GM03348 (cell line): ENCODE measurements at places on chromosomes 11 and 22.

GRCh38 chr11:7573193-7573557 is 59.4 kb downstream of the PPFIBP2 start:
- DNase-seq, result peak; percentile 65

DNA sequence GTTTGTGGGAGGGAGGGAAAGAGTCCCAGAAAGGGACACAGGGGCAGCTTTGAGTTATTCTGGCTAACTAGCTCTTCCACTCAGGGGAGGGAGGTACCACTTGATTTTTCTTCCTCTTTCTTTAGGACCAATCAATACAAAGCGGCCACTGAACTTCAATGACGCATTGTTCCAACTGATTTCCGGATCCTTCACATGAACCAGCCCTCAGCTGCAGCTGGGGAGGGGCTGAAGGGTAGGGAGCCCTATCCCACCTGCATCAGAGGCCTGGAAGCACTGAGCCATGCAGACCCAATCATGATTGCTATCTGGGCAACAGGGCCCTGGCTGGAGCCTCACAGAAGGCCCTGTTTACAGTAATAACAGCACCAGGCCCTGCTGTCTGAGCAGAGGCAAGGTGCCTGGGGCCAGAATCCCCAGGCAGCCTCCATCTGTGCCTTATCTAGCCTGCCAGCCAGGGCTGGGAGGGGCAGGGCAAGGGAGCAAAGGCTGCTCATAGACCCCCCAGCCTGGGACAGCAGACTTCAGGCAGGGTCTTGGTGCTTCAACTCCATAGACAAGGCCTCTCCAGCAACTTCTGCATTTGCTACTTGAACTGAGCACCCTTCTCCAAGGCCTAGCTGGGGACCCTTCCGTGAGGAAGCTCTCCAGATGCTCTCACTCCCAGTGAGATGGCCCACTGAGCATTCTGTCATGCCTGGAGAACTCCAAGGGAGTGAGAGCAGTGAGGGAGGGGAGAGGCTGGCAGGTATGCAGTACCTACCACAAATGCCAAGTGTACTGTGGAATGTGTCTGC is 22.5 kb downstream of the CLPB start:
- no peak for DNase-seq

- DNase-seq, result no peak
These were observed 580.3 kb downstream of the BRD1 start for GRCh38 chr22:49247194-49247924.

GRCh38 chr11:27296497-27296896 is 66.5 kb downstream of the CCDC34 start:
- DNase-seq, result peak; percentile 72

DNA sequence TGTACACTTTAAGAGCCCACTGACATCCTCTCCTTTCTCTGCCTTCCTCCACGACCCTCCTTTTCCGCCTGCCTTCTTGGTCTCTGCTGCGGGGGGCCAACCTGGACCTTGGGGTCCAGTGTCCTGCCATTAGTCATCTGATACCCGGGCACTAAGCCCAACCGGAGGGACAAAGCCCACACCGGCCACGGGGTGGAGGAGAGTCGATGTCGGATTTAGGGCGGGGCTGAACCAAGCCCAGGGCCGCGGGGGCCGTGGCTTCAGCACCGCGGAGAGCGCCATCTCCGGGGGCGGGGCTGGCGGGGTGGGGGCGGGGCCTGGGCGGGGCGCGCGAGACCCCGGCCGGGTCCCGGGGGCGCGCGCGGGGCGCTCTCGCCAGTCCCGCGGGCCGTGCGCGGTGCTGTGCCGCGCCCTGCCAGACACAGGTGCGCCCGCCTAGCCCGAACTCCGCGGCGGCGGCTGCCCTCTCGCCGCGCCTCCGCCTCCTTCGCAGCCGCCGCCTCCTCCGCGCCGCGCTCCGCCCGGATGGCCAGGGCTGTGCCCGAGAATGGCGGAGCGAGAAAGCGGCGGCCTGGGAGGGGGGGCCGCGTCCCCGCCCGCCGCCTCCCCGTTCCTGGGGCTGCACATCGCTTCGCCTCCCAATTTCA is at the start of gene MAPK8IP1:
Gene MAPK8IP1 (plus strand): TSS at position 378 of the 647 bp plus-strand sequence. CDS start 170 bp downstream, at position 548.
- peak; percentile 91 for DNase-seq

DNA sequence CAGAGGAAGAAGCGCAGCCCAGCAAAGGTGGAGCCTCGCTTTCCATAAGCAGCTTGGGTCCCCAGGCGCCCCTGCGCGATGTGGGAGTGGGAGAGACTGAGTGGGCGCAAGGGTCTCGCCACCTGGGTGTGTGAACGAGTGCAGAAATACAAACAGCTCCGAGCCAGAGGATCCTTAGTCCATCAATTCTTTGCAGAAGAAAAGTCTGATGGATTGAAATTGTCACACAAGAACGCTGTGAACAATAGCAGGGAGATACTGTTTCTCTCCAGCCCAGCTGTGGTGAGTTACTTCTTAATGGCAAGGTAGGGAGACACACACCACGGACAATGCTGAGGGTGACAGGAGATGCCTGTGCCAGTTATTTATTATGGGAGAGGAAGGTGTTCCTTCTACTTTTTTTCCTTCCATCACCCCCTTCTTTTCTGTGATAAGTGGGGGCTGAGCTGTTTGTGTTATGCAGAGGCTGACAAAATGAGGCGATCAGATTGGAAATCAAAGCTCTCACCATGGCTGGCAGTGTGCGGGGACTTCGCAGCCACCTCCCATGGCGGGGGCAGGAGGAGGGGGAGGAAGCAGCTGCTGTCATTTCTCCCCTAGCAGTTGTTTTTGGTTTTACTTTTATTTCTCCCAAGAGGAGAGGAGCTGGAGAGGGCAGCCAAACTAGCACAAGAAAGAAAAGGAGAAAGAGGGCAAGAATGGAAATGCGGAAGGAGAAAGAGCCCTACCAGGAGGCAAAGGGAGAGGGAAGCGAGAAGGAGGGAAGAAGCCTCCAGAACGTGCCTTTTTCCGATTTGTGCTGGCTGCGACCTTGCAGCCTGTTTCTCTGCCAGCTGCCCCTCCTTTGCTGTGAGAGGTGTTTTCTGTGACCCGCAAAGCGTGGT is 755.8 kb downstream of the NTM start:
- peak; percentile 59 for DNase-seq

GRCh38 chr11:72454791-72455190 is 20.5 kb upstream of the CLPB start:
- no peak for DNase-seq

DNA sequence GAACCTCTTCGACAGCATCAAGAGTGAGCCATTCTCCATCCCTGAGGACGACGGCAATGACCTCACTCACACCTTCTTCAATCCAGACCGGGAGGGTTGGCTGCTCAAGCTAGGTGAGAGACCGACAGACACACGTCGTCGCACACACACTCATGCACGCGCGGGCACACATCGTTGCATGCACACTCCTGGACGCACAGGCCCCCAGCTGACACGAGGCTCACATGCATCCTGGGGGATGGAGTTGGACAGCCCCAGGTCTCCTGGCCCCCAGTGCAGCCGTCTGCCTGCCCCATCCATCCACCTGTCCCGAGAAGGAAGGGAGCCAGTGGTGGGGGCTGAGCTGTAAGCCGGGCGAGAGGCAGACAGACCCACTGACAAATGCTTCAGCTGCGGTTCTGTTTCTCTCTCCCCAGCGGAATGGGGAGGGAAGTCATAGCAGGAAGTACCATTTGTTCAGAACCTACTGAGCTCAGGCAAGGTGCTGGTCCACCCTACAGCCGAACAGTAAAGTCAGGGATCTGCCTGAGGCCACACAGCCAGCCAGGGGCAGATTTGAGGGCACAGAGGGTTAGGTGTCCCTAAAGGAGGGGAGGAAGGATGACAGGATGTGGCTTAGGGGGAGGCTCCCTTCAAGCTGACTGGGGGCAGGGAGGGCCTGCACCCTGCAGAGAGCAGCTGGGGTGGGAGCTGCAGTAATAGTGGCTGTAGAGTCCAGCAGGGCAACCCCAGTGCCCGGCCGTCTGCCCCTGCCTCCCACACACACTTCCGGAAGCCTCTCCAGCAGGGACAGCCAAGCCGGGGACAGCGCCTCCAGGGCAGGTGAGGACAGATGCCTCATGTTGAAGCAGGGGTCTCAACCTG is 27.1 kb downstream of the CYTH4 start:
- DNase-seq, result no peak

- DNase-seq, result peak; percentile 66
These were observed 553 bp upstream of the USP47 start for GRCh38 chr11:11841116-11841722.

GRCh38 chr22:47044722-47045535 is 282.5 kb downstream of the TBC1D22A start:
- no peak for DNase-seq

DNA sequence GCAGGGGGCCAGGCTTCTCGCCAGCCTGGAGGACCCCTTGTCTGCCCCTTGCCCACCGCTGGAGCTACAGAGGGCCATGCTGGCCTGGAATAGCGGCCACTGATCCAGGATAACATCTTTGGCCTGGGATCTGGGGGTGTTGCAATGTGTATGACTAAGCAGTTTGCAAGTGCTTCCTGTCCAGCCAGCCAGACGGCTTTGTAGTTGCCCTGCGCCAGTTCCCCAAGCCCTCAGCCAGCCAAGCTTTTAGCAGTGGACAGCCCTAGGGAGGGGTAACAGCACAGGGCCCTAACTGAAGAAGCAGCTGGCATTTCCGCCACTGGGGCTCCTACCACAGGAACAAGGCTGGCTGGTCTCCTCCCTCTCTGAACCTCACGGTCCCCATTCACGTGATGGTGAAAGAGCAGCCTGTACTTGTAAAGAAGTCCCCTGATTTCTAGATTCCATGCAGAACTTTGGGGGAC is 32.1 kb downstream of the UQCR10 start:
- peak; percentile 96 for DNase-seq

DNA sequence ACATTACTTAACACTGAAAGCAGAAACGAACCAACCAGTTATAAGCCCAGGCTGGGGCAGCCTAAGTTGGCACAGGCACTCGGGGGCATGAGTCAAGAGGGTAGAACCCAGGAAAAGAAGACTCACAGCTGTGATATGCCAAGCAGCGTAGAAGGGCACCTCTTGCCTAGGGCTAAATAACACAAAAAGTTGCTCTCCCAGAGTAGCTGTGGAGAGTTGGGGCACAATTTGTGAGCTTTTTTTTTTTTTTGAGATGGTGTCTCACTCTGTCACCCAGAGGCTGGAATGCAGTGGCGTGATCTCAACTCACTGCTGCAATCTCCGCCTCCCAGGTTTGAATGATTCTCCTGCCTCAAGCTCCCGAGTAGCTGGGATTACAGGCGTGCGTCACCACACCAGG is 8.8 kb downstream of the CLMP start:
- no peak for DNase-seq

DNA sequence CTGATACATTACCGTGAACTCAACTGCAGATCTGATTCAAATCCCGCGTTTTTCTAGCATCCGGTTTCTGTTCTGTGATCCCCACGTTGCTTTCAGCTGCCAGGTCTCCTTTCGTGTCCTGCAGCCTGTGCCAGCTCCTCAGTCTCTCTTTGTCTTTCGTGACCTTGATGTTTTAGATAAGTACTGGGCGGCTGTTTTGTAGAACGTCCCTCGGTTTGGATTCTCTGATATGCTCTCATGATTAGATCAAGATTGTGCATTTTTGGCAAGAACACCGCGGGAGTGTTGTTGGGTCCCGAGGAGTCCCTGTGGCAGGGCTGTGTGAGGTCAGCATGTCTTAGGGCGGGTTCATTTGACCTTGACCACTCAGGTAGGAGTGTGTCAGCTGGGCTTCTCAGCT is 38.6 kb downstream of the KCNQ1 start:
- DNase-seq, result peak; percentile 2

DNA sequence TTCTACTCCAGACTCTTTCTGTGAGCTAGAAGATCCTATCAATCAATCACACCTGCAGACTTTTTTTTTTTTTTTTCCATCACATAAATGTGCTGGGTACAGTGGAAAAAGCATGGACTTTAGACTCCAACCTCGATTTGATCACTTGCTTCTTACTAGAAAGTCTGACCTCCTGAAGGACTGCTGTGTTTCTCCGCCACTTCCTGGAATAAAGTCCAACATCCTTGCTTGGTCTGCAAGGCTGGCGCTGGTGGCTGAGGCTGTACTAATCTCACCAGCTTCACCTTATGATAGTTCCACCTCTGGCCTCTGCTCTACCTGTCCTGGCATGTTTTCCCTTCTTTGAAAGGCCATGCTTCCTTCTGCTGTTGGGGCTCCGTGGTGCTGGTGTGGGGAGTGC is 60.9 kb upstream of the SESN3 start:
- no peak for DNase-seq

DNA sequence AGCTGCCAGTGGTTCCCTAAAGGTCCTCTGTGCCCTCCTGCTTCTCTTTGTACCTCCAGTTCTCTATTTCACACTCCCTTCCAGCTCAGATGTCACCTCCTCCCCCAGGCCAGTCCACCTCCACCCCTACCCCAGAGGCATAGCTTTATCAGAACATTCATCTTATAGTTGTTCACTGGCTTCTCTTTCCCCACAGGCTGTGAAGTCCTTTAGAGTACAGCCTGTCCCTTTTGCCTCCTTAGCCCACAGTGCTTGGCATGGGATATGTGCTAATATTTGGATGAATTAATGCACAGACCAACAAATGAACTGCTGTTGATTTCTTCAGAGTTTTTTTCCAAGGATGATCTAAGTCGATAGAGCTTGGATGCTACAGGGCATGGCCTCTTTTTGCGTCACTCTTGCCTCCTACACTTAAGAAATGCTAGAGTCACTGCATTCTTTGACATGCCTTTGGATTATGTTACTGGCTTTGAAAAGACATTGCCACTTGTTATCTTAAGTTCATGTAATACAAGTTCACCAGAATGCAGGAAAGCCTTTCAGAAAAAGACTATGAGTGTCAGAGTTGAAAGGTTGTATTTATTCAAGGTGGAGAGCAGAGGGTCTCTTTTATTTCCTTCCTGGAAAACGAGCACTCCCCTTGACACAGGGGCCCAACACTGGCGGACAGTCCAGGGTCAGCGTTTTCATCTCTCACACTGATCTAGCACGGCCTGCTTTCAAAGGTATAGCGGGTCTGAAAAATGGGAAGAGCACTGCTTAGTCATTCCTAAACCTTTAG is 75.7 kb downstream of the PISD start:
- DNase-seq, result no peak

- DNase-seq, result no peak
These were observed 1585.2 kb upstream of the TENM4 start for GRCh38 chr11:81026032-81026431.

- no peak for DNase-seq
These were observed 107.9 kb downstream of the ARHGAP8 start for GRCh38 chr22:44860311-44860710.

DNA sequence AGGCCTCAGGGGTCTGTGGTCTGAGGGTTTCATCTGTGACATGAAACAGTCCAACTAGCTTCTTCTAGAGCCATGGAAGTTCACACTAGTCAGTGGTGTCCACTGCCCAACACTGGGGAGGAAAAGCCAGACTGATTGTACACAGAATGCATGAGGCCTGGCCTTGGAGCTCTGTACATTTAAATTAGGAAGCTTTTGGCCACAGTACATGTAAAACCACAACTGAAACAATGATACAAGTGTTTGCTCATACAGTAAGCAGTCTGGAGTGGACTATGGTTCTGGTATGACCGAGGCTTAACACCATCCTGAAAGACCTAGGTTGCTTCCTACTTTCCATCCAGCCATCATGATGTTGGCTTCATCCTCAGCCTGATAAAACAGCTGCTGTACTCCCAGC is 73.8 kb upstream of the SESN3 start:
- no peak for DNase-seq

GRCh38 chr11:14435717-14436512 is 63.7 kb downstream of the COPB1 start:
- no peak for DNase-seq

DNA sequence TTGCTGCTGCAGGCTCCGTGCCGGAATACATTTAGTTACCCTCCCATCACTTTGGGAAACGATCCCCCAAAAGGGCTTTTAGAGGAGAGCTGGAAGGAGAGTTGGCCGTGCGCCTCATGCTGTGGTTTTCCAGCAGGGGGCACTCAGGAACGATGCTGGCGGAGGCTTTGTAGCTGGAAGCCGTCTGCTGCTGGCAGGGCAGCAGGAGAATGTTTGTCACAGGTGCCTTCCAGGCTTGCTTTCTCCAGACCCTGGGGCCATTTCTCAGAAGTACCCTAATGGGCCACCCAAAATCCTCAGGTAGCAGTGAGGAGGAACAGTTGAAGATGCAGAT is 30.0 kb upstream of the CABP7 start:
- peak; percentile 76 for DNase-seq
